Liver (tissue), 10 donors: ENCODE measurements at places on chromosomes 16 and 17.

DNA sequence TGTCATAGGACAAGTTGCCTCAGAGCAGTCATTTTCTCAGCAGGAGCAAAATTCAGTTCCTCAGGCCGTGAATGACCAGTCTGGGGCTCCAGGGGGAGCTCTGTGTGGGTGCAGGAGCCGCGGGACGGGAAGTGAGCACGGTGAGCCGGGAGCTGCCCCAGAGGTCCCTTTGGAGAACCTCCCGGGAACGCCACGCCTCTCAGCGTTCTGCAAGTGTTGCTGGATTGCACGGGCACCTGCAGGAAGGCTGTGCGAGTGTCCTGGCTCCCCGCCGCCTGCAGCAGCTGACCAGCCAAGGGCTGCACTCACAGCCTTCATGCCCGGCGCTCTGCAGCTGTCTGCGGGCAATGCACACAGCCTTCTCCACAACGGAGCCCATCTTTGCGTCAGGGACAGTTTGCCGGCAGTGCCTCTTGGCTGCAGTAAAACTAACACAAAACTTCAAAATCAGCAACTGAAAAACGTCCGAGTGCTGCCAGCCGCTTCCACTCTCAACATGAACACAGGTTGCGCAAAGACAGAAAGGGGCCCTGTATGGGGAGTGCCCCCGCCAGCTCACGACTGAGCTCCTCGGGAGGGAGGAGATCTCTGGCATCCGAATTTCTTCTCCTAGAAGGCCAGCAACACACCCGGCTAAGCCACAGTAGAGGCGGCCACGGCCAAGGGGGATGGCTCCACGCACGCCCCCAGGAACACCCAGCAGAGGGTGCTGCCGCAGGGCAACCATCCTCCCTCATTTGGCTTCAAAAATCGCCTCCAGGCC is 16.0 kb downstream of the NDUFAF8 start:
- DNase-seq: peak; percentile 50

GRCh38 chr17:50281739-50282401 is 7.6 kb downstream of the TMEM92 start:
- DNase-seq: no peak

GRCh38 chr17:46783031-46783593 is 35.4 kb downstream of the WNT3 start:
- no peak for DNase-seq

DNA sequence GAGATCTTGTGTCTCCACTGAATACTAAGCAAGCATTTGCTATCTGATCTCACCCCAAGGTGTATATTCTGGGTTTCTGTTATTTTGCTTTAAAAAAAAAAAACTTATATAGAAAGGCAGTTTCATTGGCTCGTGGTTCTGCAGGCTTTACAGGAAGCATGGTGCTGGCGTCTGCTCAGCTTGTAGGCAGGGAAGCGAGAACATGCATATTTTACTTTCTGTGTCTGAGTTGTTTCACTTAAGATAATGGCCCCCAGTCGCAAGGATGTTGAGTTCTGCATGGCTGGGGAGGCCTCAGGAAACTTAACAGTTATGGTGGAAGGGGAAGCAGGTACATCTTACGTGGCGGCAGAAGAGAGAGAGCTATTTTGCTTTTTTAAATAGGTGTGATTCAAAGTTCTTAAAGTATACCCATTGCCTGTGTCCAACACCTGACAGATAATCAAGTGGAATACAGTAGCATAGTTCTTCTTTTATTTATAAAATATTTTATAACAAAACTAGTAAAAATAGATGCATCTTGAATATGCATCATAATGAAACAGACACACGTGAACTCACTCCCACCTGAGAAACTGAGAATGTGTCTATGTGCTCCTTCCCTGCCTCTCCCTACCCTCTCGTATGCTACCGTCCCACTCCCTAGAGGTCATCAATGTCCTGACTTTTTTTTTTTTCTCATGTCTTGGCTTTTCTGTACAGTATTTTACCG is 15.4 kb upstream of the ARHGAP17 start:
- DNase-seq: no peak

DNA sequence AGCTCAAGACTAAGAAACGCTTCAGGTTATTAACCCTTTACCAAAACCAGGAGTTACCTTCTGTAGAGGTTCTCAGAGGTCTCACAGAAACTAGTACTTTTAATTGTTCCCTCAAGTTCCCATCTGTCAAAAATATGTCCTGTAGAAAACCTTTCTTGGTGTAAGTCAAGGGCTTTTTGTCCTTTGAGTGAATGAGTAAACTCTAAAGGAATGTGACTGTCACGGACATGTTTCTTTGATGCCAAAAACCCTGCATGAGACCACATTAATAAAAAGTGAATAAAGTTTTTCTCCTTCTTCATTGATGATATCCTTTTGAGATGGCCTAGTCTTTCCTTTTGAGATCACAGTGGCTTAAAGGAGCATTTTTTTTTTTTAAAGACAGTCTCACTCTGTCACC is 102.9 kb downstream of the NLK start:
- DNase-seq: no peak

GRCh38 chr16:28186752-28187151 is 25.0 kb downstream of the XPO6 start:
- no peak for DNase-seq

DNA sequence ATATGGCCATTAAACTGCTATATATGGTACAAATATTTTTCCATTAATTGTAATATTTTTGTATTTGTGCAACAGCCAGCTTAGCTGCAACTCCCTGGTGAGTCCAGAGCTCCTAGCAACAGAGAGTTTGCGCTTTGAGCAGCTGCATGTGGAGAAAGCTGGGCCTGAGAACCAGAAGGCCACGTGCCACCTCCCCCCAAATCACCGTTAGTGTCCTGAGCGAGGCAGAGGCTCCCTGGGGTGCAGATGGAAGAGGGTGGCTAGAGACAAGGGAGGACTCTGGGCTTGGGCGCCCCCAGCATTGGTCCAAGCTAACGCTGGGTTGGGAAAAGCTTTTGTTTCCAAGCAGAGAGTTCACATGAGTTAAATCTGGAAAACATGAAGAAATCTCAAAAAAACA is 41.6 kb downstream of the HSBP1 start:
- no peak for DNase-seq

DNA sequence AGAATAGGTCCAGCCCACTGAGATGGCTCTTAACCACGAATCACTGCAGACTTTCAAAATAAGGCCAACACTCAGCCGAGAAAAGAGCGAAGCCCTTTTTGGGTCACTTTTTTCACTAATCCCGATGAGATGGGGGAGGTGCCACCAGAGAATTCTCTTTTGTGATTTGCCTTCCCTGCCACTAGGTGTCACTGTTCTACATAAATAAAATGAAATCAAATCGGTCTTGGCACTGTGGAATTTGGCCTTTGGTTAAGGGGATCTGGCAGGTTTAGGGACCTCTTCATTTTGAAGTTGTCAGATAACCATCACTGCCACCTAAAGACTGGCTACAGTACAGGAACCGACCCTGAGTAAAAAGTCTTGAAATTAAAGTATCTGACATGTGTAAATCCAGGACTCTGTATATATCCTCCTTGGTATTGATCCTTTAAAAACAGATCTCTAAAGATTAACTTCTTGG is 147.0 kb downstream of the HS3ST4 start:
- no peak for DNase-seq

DNA sequence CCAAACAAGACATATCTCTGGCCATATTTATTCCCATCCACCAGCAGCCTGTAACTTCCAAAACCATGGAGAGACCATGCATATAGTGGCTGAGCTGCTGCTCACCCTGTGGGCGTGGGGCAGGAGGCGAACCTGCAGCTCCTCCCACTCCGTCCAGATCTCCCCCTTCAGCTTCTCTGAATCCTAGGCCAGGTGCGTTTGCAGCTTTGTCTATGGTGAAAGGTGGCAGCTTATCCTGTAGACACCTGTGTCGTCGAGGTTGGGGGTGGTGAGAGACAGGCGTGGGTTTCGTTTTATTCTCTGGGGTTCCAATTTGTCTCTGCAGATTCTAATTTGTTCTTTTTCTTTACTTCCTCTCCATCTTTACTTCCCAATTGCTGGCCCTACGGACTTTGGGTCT is 9.7 kb upstream of the ANKS4B start:
- no peak for DNase-seq
